ENCODE measurements at places on chromosomes 1 and 21. TPM values are rescaled to one million over a fixed set of nuclear protein-coding genes. Genes with fewer than 3 reads are reported as not detected.

GRCh38 chr1:215475796-215476481, 91.2 kb upstream of the KCTD3 start:
- no peak for DNase-seq

DNA sequence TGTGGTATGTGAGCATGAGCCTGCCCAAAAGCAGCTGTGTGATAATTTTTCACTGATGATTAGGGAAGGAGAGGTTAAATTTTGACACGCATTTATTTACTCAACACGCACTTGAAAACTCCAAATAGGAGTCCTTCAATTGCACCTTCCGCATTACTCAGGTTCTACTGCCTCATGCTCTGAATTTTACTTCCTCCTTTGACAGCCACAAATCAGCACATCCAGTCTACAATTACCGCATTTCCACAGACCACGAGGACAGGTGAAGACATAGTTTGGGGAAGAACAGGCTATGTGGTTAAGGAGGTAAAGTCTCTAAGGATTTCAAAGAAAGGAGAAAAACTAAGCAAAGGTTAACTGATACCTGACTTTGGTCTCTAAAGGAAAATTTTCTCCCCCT, 2.6 kb downstream of the CAPN8 start:
- no peak for DNase-seq

Gene AJAP1
- under 0.01 TPM for total RNA-seq

Gene HCRTR1
- 0.27 TPM for total RNA-seq

GRCh38 chr1:67414574-67414973, 15.6 kb downstream of the SERBP1 start:
- no peak for DNase-seq

GRCh38 chr1:30745156-30745833, 12.3 kb downstream of the LAPTM5 start:
- DNase-seq, result no peak

Gene LRRC38
- 0.27 TPM for total RNA-seq

GRCh38 chr1:180937624-180938225, 25.0 kb downstream of the KIAA1614 start:
- no peak for DNase-seq

DNA sequence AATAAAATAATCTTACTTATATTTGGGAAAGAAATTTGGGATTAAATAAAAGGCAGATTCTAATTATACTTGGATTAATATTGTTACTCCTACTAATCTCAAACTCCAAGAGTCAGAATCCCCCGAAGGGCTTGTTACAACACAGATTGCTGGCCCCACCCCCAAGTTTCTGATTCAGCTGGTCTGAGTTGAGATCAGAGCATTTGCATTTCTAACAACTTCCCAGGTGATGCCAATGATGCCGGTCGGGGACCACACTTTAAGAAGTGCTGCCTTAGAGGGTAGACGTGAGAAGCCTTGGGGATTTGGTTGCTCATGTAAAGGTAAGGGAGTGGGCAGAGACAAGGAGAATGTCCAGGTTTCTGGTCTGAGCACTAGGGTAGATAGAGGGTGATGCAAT, 47.2 kb downstream of the FMN2 start:
- no peak for DNase-seq

Gene CELF3
- total RNA-seq, result not detected

DNA sequence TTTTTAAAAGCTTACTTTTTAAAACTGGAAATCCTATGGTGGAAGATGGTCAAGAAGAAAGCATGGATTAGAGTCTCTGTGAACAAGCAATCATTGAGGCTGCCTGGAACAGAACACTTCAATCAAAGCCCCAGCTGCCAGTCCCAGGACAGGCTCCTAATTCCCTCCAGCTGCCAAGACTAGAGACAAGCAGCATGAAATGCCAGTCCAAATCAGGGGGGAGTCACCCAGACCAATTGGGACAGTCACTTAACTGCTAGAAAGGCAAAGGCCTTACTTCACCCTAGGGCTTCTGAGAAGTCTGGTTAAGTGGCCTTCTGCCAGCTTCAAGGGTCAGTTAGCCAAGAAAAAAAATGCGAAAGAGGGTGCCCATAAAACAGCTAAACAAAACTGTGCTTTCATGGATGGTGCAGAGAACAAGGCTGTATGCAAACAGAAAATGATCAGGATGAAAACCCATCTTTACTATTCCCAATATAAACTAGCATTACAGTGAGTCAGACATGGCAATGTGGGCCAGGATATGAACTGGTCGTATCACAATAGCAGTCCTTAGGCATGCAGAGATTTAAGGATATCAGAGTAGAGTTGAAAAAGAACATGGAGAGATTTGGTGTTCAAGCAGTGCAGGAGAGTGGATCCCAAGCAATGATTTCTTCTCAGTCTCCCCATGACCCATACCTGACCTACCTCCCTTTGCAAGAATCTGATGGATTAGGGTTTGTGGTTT, 31.0 kb upstream of the MAN1A2 start:
- no peak for DNase-seq

Gene IL19
- total RNA-seq, result not detected

DNA sequence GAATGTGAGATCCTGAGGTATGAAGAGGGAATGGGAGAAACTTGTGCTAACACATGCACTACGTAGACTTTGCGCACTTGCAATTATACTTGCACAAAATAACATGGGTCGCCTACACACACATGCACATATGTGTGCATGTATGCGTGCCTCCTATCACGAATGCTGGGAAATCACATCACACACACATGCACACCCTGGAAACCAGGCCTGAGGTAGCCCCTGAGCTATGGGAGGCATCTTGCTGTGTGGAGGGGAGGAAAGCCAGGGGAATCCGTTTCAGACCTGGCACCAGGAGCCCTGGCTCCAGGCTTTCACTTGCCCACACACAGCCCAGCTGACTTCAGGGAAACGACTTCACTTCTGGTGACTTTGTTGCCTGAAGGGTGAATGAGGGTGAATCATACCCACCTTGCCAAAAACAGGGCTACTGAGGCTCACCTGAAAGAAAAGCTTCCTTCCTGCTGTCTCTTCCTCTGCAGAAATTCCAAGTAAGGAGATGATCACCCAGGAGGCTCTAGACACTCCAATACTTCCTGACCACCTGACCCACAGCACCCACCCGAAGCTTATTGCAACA, 136.0 kb upstream of the NGF start:
- no peak for DNase-seq

DNA sequence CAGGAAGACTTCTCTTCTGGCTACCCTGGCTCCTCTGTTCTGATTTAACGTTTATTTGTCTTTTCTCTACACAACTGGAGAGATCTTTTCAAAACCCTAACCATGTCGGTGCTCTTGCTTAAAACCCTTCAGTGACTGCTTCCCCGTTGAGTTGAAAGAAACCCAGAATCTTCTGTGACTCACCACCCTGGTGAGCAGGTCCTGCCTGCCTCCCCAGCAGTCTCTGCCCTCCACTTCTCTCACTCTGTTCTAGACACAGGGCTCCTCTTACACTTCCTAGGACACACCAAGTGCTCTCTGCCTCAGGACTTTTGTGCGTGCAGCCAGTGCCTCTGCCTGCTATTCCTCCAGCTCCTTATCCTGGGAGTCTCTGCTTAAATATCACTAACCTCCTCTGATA, 131.4 kb downstream of the IER5 start:
- DNase-seq, result no peak

Gene ZNF687
- 45.5 TPM for total RNA-seq

DNA sequence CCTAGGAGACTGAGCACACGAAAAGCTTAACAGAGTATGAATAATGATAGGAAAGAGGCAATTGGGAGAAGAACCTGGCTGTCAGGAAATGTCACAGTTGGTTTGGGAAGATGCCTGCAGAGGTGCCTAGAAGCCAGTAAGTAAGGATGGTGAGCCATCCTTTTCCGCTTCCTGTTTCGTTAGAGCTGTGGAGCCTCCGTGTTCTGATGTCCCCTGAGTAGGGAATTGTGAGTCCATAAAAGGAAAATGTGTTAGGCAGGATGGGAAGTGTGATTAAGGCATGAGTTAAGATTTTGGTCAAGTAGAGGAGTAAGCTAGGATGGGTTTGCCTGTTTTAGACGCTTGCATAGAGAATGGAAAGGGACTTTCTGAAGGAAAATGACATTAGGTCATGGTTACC, 9.0 kb downstream of the CLIC4 start:
- no peak for DNase-seq

DNA sequence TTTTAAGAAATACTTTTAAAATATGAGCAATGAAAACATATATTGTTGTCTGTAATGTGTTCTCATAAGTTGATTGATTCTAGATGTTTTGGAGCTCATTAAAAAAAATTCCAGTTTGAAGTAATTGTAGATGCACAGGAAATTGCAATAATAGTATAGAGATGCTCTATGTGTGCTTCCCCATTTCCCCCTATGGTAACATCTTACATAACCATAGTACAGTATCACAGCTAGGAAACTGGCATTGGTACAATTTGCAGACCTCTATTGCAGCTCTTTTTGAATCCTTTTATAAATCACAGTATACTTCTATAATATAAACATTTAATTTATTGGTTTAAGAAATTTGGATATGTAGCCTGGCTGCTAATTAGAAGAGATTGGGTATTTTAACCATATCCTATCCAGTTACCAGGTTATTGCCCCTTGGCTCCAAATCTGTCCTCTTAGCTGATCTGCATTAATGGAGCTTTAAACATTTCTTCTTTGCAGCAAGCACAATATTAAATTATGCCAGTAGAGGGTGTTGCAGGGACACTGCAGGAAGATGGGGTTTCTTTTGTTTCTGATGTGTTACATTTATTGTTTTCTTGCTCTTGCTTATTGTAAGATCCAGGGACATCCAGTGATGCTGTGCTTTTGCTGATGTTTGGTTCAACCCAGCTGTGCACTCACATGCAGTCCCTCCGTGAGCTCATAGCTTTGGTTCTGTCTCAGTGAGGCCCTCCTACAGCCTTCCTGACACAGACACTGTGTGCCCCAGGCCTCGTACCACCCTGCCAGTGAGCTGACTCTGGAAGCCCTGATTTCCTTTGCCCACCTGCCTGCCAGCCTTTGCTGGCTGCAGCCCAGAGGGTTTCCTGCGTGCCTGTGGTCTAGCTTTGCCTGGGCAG, 103.3 kb downstream of the RABGAP1L start:
- peak; percentile 65 for DNase-seq

- no peak for DNase-seq
Measured at GRCh38 chr1:41053316-41053715, 31.8 kb upstream of the SLFNL1 start.

Gene TNFRSF8
- total RNA-seq, result 0.27 TPM

Gene FMO1
- total RNA-seq, result under 0.01 TPM

DNA sequence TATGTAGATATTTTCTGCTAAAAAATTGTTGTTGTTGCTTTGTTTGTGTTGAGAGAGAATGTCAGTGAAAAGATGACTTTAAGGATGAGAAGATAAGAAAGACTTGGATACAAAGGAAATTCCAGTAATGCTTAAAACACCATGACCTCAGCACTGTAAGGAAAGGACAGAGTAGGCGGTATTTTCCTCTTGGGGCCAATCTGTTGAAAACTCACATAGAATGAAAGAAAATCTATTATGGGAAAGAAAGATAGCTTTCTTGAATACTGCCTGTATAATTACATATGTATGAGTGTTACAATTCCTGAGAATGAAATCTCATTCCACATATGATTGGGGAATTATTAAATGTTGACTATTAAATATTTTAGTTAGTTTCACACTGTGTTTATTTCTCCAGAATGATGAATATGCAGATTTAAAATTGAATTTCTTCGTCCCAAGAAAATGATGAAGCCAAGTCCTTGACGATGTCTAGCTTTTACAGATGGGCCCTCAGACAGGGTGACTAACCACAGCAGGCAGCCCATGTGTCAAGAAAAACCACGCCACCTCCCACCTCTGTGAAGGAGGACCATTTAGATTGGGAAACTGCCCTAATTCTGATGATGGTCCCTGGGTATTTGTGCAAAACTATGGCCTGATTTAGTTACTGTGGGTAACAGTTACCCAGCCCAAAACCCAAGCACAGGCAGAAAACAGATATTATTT, 49.7 kb upstream of the LMO4 start:
- DNase-seq, result no peak

DNA sequence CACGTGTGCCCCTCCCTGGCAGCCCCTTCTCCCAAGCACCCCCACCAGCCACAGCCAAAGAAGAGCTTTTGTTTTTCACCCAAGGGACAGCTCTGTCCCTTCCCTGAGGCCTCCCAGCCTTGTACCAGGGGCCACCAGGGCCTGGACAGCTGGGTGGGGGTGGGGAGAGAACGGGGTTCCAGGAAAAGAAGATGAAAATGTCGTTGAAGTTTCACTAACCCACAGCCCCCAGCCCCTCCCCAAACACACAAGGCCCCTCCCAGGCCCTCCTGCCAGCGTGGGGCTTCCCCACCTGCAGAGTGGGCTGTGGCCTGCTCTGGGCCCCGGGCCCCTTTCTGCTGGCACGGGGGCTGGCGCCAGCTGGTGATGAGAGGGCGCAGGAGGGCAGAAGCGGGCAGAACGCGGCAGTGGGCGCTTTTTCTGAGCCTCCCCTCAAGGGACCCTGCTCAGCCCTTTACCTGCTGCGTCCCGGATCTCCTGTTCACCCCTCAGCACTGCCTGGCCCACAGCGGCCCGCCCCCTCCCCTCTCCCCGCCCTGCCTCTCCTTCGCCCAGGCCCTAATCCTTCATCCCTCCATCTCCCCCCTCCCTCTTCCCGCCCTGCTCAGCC, 5.5 kb upstream of the ANKRD65 start:
- DNase-seq, result no peak

Gene FAM151A
- total RNA-seq, result not detected

Data from hematopoietic multipotent progenitor cell (in vitro differentiated cells).